T-helper 1 cell treated with Interleukin-12 subunit alpha and Interleukin-12 subunit beta and Interleukin-4 antibody, amounts not matched to agents 30 ng/mL and 1 ng/mL, for 36 hours (primary cell): ENCODE measurements at places on chromosomes 4 and X. TPM values are rescaled to one million over a fixed set of nuclear protein-coding genes. Genes with fewer than 3 reads are reported as not detected.

Gene SYTL4
- not detected in 2 replicates for total RNA-seq

Gene SYP
- 2.7 and 3.3 TPM in 2 replicates for total RNA-seq

Gene CXorf51B
- total RNA-seq = not detected in 2 replicates

Gene GPR143
- not detected in 2 replicates for total RNA-seq

Gene SMR3B
- not detected in 2 replicates for total RNA-seq

Gene PORCN
- 19.1 and 21.3 TPM in 2 replicates for total RNA-seq

Gene RASL11B
- 0.17 TPM in 2 replicates for total RNA-seq

Gene EFNB1
- 3.7 and 4.2 TPM in 2 replicates for total RNA-seq

Gene CSAG3
- total RNA-seq = 7.4 and 9.8 TPM in 2 replicates

Gene MAML3
- 0.73 and 0.83 TPM in 2 replicates for total RNA-seq

Gene CENPVL2
- total RNA-seq = not detected in 2 replicates

Gene ALB
- total RNA-seq = not detected in 2 replicates

Gene ACE2
- not detected in 2 replicates for total RNA-seq

Gene CTAG1B
- not detected in 2 replicates for total RNA-seq

Gene ZAR1
- not detected in 2 replicates for total RNA-seq

Gene SPANXN4
- total RNA-seq = not detected in 2 replicates

Gene ANAPC4
- 45.7 and 46.1 TPM in 2 replicates for total RNA-seq

Gene P2RY4
- total RNA-seq = 0.34 TPM in 1 of 2 replicates, not detected in the other

Gene PCDH10
- total RNA-seq = not detected in 2 replicates

Gene TAF7L
- total RNA-seq = 0.12 and 0.29 TPM in 2 replicates

Gene EDA2R
- 5.8 and 6.6 TPM in 2 replicates for total RNA-seq

Gene PAGE4
- not detected in 2 replicates for total RNA-seq

Gene POU4F2
- total RNA-seq = not detected in 2 replicates

Gene VGLL1
- not detected in 2 replicates for total RNA-seq

Gene NSUN7
- total RNA-seq = 0.66 and 0.83 TPM in 2 replicates

Gene TACR3
- total RNA-seq = not detected in 2 replicates

Gene SH3D19
- not detected in 2 replicates for total RNA-seq

Gene MTTP
- total RNA-seq = 0.07 TPM in 1 of 2 replicates, not detected in the other

Gene LUZP4
- not detected in 2 replicates for total RNA-seq
